Brain (organoid and tissue), 16 donors: ENCODE measurements at places on chromosomes 7 and 10.

- peak; percentile 93 for DNase-seq
Measured at GRCh38 chr7:92447345-92448204, at the start of gene GATAD1. Gene GATAD1 (plus strand): TSS chr7:92447482. CDS start chr7:92447730, 248 bp downstream.

DNA sequence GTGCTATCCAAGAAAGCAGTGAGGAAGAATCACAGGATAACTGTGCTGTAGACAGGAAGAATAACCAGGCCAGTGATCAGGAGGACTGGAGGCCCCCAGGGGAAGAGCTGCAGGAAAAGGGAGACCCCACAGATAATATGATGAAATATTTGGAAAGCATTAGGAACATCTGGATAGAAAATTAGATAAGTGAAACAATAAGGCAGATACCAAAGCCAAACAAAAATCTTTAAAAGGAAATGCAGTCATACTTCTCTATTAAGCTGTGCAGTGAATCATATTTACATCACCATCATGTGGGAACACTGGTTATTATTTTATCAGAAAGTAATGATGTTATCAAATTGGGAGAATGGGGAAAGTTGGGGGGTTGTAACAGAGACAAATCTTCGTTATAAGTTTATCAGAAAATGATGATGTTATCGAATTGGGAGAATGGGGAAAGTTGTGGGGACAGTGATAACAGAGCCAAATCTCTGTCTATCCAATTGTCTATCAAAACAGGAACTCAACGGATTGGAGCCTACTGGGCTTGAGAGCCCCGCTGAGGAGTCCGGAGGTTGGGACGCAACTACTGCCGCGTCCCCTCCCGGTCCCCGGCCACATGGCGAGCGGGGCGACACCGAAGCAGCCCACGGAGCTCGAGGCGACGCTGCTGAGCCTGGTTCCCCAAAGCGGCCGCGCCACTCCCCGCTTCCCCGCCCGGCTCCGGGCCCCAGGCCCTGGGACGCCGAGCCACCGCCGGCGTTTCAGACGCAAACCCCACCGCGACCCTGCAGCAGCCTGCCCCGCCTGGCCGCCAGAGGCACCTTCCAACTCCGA, 14.0 kb upstream of the RALA start:
- DNase-seq = peak; percentile 31

- DNase-seq = no peak
Measured at GRCh38 chr10:61621605-61622051, 41.1 kb upstream of the CABCOCO1 start.

DNA sequence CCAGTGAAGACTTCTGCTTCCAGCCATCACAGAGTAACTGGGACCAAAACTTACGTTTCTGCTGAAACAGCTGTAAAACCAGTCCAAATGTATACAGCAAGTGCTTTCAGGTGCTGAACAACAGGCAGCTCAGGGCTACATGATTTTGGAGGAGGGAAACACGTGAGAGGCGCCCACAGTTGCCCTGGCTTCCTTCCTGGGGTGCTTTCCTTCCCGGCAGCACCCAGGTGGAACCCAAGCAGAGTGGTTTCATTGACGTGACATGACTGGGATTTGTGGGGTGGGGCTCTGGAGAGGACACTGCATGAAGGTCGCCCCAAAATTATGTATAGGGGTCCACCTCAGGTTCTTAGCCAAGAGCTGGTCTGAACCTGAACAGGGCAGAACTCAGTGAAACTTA, 34.2 kb downstream of the IL2RA start:
- no peak for DNase-seq

DNA sequence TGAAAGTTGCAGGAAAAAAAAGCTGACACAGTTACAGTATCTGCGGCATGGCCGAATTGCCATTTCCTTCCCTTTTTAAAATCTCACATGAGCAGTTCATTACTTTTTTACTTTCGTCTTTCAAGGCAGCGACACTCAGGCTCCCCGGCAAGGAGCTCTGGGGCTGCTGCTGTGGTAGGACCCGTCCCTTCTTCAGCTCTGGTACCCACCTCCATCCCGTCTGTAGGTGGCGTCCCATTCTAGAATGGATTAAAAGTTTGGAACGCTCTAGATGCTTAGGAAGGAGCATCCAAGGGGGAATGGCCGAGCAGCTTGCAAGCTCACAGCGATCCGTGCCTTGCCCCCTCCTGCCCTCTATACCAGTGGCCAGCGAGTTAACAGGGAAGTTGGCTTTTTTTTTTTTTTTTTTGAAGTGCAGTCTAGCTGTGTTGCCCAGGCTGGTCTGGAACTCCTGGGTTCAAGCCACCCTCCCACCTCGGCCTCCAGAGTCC, 22.8 kb upstream of the TTYH3 start:
- DNase-seq = peak; percentile 60

DNA sequence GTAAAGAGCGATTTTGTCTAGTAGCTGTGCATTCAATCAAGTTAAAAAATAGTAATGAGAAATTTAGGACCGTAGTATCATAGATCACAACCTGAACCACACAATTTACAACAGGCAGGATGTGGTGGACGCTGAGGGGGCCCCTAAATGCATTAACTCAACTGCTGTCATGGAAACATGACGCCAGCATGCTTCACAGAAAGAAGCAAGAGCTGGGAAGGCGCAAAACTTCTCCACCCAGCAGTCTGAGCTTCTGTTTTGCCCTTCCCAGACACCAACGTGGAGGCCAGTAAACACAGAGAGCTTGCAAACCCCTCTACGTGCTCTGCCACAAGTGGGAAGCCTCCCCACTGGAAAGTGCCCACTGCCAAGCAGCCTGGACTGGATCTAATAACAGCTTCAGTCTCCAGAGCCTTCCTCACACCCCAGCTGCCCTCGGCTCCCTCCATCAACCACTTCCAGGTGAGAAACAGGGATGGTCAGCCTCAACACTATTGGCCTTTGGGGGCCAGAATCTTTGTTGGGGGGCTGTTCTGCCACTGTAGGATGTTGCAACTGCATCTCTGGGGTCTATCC, 151.8 kb downstream of the SFMBT2 start:
- DNase-seq = peak; percentile 38

DNA sequence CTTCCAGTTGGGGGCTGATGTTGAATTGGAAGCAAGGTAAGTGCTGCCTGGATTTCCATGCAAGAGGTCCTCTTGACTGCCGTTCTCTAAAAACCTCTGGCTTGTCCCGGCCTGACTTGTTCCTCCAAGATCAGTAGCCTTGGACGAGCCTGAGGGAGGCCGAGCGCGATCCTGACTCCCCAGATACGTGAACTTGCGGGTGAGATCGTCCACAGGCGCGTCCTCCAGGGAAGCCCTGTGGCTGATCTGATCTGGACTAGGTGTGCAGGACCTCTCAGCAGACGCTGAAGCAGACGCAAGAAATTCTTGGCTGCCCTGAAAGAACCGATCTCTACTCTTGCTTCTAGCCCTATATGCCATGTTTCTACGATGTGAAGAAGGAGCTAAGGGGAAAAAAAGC, 29.7 kb downstream of the ZC3HAV1 start:
- no peak for DNase-seq

DNA sequence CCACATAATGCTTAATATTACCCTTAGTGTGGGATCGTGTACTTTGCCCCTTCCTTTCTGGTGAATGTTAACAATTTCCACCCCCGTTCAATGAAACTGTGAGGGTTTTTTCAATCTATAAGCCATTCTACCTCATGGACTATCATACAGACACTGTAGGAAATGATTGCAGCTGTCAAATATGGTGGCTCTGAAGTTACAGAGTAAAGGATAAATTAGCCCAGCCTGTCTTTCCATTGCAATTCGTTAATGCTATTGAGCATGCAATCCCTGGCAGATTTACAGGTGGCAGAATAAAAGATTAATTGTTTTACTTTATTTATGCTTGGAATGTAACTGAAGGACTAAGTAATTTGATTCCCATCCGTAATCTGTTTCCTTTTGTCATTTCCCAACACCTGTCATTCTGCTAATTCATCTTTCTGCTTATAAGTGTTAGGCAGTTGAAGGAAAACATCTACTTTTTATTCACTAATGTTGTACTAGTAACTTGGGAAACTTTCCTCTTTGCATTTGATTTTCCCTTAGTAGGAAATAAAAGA, 1211.6 kb upstream of the LRRN3 start:
- no peak for DNase-seq

DNA sequence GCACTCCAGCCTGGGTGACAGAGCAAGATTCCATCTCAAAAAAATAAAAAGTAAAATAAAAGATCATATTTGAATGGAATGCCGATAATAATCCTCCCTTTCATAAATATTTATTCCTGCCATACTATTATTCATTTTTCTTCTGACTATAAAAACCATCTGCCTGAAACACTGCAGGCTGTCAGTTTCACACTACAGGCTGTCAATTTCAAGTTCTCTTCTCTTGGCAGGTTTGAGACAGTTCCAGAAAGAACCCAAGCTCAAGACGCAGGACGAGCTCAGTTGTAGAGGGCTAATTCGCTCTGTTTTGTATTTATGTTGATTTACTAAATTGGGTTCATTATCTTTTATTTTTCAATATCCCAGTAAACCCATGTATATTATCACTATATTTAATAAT, 18.2 kb upstream of the AGBL3 start:
- DNase-seq = peak; percentile 93
